Left cardiac atrium (tissue), 4 donors: ENCODE measurements at places on chromosomes 4 and X. TPM values are rescaled to one million over a fixed set of nuclear protein-coding genes. Genes with fewer than 3 reads are reported as not detected.

PIGA gene
- total RNA-seq: 6.3 TPM

DNA sequence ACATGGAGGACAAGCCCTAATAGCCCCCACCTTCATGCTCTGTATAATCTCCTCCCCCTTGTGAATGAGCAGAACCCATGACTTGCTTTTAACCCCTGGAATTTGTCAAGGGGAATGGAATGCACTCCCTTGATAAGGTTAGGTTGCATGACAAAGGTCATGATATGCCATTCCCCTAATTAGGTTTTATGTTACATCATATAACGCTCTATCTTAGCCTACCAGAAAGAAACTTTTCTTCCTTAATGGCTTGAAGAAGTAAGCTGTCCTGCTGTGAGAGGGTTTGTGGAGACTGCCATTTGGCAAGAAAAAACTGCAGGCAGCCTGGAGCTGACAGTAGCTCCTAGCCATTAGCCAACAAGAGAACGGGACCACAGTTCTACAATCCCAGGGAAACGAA lies 399.8 kb upstream of the MAD2L1 start:
- no peak for DNase-seq

- no peak for DNase-seq
These were observed 136.6 kb downstream of the NWD2 start for GRCh38 chr4:37381040-37381668.

- DNase-seq: no peak
These were observed 23.6 kb upstream of the VAMP7 start for GRCh38 chrX:155857561-155857960.

GRCh38 chrX:110733166-110733565 lies 62.5 kb downstream of the CHRDL1 start:
- no peak for DNase-seq

GRCh38 chr4:165129924-165130323 lies 17.3 kb upstream of the TMEM192 start:
- DNase-seq: no peak

DNA sequence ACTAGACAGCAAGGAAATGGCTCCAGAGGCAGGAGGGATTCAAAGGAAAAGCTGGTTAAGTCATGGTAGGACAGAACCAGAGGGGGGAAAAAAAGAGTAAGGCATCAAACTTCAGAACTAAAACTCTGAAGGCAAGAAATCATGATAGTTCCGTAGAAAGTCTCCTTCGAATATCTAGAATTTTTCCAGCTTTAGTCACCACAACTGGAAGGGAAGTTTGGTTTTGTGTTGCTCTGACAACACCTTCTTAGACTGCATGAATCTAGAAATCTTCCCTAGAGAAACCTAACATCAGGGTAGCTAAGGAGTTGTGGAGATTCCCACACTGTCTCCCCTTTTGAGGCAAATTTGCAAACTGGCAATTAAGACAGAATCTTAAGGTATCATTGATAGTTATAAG lies 33.7 kb downstream of the AMMECR1 start:
- no peak for DNase-seq

GRCh38 chr4:73872316-73873108 lies 3.3 kb downstream of the CXCL1 start:
- no peak for DNase-seq
